PC-3 (cell line): ENCODE measurements at places on chromosomes 16 and 17. TPM values are rescaled to one million over a fixed set of nuclear protein-coding genes. Genes with fewer than 3 reads are reported as not detected.

DNA sequence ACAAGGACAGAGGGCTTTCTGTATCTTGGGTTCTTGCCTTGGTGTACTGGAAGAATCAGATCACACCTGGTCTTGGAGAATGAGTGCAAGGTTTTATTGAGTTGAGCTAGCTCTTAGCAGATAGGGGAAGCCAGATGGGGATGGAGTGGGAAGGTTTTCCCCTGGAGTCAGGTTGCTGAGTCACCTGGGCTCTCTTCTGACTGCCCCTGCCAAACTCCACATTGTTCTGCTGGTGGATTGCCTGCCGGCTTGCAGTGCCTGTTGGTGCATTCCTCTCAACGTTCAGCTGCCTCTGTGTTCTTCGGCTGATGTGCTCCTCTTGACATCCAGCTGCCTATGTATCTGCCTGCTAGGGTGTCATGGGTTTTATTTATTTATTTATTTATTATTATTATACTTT lies 1431.1 kb downstream of the CDH8 start:
- no peak overlapping the region for H3K4me3 ChIP-seq
- H3K27me3 ChIP-seq, result no peaks in the 10 kb centered on the region
- H3K36me3 ChIP-seq, result no peaks in the 10 kb centered on the region
- H3K27ac ChIP-seq, result no peak overlapping the region
- no peak for DNase-seq
- H3K4me1 ChIP-seq, result no peaks in the 10 kb centered on the region

- no peak overlapping the region for H3K4me3 ChIP-seq
- H3K36me3 ChIP-seq, result no peaks in the 10 kb centered on the region
- no peaks in the 10 kb centered on the region for H3K4me1 ChIP-seq
- H3K27me3 ChIP-seq, result peaks cover 92% of the 10 kb centered on the region
Observed at GRCh38 chr16:86354641-86355513, 155.4 kb upstream of the FOXF1 start.

TEKT1 gene
- not detected in 2 replicates for total RNA-seq

GRCh38 chr17:4485676-4486646 lies 12.7 kb upstream of the SPNS2 start:
- DNase-seq, result no peak
- no peak overlapping the region for H3K27ac ChIP-seq
- no peaks in the 10 kb centered on the region for H3K36me3 ChIP-seq
- no peak overlapping the region for H3K4me3 ChIP-seq
- H3K27me3 ChIP-seq, result no peaks in the 10 kb centered on the region

GRCh38 chr16:64017796-64018195 lies 1104.1 kb downstream of the CDH11 start:
- no peak for DNase-seq
- H3K27me3 ChIP-seq, result peaks cover 64% of the 10 kb centered on the region
- no peak overlapping the region for H3K27ac ChIP-seq

DNA sequence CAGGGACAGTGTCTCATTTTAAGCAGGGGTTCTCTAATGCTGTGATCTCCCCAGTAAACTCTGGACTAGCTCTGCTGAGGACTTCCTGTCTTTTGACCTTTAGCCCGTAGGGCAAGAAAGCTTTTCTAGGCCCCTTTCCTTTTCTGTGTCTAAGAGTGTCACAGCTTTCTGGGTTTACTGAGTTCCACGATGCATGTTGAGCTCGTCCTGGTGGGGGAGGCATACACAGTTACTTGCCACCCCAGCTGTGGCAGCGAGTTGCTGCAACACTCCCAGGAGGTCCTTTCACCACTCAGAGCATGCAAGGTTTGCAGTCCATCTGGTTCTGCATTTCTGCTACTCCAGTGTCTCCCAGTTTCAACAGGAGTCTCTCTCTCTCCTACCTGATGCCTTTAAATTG lies 23.7 kb downstream of the NOD2 start:
- no peaks in the 10 kb centered on the region for H3K27me3 ChIP-seq
- no peaks in the 10 kb centered on the region for H3K36me3 ChIP-seq
- H3K27ac ChIP-seq, result no peak overlapping the region
- peaks cover 11% of the 10 kb centered on the region for H3K4me1 ChIP-seq
- H3K4me3 ChIP-seq, result no peak overlapping the region

GRCh38 chr17:8266648-8267479 lies 17.8 kb downstream of the PFAS start:
- H3K27me3 ChIP-seq, result no peaks in the 10 kb centered on the region
- no peak overlapping the region for H3K4me3 ChIP-seq
- no peaks in the 10 kb centered on the region; the same call in 1 of the 2 replicates for H3K36me3 ChIP-seq
- H3K27ac ChIP-seq, result no peak overlapping the region
- no peaks in the 10 kb centered on the region for H3K4me1 ChIP-seq
- no peak for DNase-seq

- H3K4me1 ChIP-seq, result no peaks in the 10 kb centered on the region
- H3K27ac ChIP-seq, result peak overlapping the region; percentile 48
- no peak for DNase-seq
Observed at GRCh38 chr17:49000943-49001342, 3.8 kb downstream of the IGF2BP1 start.

SOX9 gene
- 119 and 151 TPM in 2 replicates for total RNA-seq

PRDM7 gene
- total RNA-seq, result not detected in 2 replicates

- no peak for DNase-seq
- H3K27ac ChIP-seq, result no peak overlapping the region
- no peaks in the 10 kb centered on the region for H3K4me1 ChIP-seq
- no peak overlapping the region for H3K4me3 ChIP-seq
- peaks cover 60% of the 10 kb centered on the region for H3K36me3 ChIP-seq
Observed at GRCh38 chr17:18278867-18279266, 18.4 kb downstream of the MIEF2 start.

DNA sequence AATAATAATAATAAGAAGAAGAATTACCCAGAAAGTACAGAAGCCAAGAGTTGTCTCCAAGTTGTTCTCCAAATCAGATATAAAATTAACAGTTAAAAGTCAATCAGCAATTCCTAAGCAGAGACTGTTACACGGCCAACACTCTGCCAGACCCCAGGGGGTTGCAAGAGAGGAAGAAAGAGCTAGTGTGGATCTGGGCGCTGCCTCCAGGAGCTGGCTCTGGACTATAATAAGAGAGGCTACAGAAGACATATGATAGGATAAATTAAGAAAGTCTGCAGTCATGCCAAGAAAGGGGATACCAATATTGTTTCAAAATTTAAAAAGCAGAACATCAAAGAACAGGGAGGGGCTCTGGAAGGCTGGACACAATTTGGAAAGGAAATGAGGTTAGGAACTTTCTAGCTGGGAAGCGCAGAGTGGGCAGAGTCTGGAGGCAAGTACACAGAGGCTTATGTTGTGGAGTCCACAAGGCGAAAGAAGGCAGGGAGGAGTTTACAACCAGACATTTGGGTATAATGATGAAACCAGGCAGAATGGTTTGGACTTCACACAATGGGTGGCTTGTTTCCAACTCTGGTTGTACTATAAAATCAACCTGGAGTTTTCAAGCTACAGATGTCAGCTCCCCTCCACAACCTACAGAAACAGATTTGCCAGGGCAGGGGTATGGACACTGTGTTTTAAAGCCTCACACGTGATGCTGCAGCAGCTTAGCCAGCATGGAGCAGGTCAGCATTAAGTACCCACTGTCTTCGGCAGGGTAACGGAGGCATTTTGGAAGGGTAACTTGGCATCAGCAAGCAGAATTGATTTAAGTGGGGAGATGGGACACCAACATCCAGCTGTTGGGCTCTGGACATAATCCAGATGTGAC lies 49.4 kb downstream of the SLC39A11 start:
- no peaks in the 10 kb centered on the region for H3K36me3 ChIP-seq
- peaks cover 19% of the 10 kb centered on the region for H3K4me1 ChIP-seq
- H3K27ac ChIP-seq, result peak overlapping the region; percentile 19; the same call in 1 of the 2 replicates
- H3K4me3 ChIP-seq, result no peak overlapping the region

CMTM2 gene
- total RNA-seq, result not detected in 2 replicates

TEKT5 gene
- not detected in 2 replicates for total RNA-seq

GRCh38 chr17:57419940-57420550 lies 163.7 kb downstream of the MSI2 start:
- H3K4me3 ChIP-seq, result no peak overlapping the region
- H3K27ac ChIP-seq, result peak overlapping the region; percentile 86
- peaks cover 45% of the 10 kb centered on the region for H3K4me1 ChIP-seq
- no peaks in the 10 kb centered on the region for H3K27me3 ChIP-seq

SLC12A3 gene
- not detected in 2 replicates for total RNA-seq
